Stimulated activated CD8-positive, alpha-beta memory T cell treated with anti-CD3 and anti-CD28 coated beads, Interleukin-12 subunit alpha, Interleukin-12 subunit beta, amount 100 ng/mL, for 4 hours (primary cell): ENCODE measurements at places on chromosomes 4 and X.

DNA sequence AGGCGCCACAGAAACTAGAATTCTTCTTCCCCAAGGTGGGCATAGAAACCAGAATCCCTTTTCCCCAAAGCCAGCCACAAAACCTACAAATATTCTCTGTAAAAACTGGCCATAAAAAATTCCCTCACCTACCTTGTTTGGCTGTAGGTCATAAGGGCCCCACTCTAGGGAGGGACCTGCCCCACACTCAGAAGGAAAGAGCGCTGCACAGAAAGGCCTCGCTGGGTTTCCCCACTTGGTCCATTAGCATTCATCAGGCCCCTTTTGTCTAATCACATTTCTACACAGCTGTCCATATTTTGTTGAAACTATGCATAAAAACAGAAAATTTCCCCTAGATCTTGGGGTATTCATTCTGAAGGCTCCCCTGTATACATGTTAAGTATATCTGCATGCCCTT is 54.1 kb downstream of the PHKA2 start:
- DNase-seq: no peak

DNA sequence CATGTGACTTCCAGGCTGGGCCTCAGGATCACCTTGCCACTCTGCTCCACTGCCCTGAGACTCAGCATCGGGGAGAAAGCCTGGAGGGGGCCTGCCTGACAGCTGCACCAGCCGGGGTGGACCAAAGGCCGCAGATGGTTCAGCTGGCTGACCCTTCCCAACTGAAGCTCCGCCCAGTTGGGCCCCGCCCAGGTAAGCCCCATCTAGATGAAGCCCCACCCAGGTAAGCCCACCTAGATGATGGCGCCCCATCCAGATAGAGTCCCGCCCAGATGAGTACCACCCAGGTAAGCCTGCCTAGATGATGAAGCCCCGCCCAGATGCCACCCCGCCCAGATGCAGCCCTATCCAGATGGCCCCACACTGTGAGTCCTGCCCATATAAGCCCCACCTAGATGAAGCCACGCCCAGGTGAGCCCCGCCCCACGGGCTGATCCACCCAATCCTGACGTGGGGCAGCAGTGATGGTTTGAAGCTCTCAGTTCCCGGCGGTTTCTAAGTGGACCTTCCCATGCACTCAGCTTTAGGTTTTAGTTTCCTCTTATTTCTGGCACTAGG is 10.0 kb downstream of the ZFYVE28 start:
- no peak for DNase-seq

- no peak for DNase-seq
Observed at GRCh38 chr4:56937262-56937661, 29.6 kb downstream of the REST start.

DNA sequence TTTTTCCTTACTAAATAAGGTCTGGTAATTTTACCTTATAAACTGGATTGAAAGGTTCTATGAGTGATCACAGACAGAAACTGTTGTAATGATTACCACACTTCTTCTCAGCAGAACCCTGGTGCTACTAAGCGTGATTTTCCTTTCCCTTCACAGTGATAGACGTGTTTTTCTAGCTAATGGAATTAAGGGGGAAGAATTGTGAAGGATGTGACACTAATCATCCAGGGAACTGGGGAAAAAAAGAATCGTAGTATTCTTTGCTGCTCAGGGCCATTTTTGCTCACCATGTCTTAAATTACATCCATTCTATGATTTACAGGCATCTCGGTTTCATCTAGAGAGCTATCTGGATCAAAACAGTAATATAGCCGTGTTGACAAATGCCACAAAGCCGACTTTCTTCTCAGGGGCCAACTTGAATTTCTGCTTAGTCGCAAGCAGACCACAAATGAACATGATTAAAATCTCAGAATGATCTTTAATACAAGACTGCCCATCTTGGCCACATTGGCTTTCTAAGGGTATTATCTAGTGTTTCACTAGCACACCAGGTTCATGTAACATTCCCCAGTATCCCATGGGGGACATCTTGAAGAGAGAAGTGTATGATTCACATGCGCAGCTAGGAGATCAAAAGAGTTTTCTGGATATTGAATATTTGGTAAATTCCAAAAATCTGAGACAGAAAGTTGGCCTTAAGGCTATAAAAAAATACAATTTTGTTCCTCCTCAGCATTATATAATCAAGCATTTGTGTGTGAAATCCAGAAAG is 154.0 kb downstream of the UGT8 start:
- DNase-seq: no peak

GRCh38 chr4:115233600-115233999 is 120.2 kb upstream of the NDST4 start:
- no peak for DNase-seq

DNA sequence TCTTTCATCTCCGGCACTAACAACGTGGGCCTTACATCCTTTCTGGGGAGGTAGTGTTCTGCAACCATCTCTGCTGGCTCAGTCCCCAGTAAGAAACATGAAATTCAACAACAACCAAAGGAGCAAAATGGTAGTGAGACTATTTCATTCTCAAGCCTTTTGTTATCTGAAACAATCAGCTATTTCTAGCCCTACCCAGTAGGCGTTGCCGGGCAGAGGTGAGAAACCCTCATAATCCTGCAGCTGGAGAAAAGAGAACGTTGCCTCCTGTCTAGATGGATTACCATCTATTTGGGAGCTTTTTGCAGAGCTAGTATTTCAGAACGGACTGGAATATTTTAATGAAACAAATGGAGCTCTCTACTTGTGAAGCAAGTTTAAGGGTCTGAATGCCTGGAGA is 66.4 kb upstream of the GPR174 start:
- DNase-seq: no peak

DNA sequence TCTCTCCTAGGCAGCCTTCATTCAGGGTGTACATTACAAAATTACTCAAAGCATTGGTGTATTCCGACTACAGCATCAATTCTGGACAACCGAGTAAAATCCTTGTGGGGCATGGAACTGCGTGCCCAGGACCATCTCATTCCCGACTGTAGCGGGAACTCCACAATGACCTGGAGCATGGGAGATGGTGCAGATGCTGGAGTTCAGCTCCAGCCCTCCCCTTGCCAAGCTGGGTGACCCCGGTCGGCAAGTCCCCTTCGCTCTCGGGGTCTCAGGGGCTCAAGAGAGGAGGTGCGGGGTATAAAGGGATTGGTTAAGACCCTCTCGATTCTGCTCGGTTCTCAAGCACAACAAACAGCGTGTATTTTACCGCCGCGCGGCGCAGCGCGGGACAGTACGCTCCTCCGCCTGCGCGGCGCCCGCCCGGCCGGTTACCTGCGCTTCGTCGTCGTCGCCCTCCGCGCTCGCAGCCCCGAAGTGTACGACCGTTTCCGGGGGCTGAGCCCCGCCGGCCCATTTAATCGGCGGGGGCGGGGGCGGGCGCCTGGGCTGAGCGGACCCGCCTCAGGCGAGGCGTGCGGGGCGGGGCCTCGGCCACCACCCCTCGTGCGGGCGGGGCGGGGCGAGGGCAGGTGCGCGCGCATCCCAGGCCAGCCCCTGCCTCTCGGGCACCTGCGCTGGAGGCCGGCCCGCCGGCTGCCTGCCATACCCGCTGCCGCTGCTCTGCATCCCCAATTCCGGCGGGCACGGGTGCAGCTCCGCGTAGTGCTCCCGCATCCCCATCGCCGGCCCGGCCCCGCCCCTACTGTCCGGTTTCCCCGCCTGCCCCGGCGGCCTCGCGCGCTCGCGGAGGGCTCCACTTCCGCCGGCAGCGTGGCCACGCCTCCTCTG is at the start of gene G6PD:
Gene G6PD, minus strand, starts transcription at position 493 of the 891 bp plus-strand sequence. CDS start 691 bp downstream, outside the sequence.
- DNase-seq: peak; percentile 72

- no peak for DNase-seq
Observed at GRCh38 chrX:10171249-10171648, 14.5 kb downstream of the CLCN4 start.

DNA sequence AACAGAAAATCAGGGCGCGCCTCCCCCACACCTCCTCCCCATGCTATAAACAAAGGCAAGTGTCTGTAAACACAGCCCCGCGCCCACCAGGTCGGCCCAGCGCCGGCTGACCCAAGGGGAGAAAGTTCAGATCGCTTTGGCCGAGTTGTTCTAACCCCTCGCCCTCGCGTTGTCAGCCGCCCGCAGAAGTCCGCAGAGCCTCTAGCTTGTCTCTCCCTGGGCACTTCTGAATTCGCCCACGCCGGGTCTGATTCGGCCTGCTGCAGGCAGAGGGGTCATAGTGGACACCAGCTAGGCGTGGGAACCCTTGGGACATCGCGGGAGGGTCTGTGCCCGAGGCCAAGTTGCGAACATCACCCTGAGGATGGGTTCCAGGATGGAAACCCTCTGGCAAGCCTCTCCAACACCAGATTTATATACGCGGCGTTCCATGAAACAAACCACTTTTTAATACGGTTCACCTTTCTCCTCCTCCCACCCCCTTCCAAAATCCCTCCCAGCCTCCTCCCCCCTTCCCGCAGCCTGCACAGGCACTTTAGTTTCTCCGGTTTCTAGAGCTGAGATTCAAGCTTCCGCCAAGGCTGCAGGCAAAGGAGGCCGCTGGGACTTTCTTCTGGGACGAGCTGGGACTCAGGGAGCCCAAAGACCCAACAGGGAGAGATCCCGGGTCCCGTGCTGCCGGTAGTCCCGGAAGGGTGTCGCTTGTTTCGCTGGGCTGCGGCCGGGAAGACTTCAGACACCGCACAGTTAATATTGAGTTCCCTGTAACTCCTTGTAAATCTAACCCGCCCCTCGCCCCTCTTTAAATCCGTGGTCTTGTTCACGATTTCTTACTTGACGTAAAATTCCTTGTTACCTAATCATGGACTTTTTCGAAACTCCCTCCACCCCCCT is 4.7 kb downstream of the HAND2 start:
- no peak for DNase-seq

DNA sequence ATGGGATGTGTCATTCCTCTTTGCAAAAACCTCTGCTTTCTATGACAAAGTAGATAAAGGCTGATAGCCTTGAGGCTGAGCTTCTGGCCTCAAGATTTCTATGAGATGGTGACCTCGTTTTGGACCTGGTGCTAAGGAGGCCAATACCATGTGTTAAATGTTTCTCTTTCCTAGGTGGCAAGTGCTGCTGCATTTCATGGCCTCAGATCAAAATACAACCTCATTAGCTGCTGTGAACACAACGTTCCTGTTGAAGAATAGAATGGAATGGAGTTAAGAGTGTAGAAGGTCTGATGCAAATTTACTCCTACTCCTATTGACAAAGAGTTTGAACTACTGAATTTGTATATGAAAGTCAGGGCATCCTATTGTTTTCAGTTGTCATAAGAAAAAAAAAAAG is 112.0 kb downstream of the C4orf51 start:
- DNase-seq: no peak

GRCh38 chr4:140099983-140100382 is 54.0 kb downstream of the MAML3 start:
- DNase-seq: no peak

GRCh38 chr4:180766045-180766444 is 1477.2 kb upstream of the TENM3 start:
- no peak for DNase-seq

DNA sequence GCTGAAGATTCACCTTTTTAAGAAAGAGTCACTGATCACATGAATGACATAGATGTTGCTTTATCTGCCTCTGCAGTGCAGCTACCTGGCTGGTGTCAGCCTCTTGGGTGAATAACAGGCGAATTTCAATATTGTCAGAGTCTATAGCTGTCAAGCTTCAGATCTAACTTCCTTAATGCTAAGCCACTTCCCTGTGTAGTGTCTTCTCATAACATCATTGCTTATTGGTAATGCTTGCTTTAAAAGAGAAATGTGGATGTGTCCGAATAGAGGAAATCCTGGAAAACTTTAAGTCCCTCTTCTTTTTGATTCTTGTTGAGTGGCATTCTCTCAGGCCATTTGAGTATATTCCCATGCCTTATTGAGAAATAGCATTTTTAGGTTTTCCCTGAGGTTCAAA is 7.3 kb upstream of the IGFBP7 start:
- no peak for DNase-seq

DNA sequence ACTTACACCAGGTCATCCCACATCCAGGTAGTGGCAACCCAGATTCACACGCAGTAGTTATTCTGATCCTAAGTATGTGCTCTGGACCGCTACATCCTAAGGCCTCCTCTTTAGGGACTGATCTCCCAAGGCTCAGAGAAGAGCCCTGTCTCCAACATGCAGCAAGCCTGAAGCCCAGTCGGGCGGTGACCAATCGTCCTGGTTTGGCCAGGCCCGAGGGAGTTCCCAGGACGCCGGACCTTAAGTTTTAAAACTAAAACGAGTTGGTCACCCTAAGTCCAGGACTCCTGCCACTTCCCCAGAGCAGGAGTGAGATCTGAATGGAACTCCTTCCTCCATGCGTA is 385 bp downstream of the LYAR start:
- DNase-seq: no peak

DNA sequence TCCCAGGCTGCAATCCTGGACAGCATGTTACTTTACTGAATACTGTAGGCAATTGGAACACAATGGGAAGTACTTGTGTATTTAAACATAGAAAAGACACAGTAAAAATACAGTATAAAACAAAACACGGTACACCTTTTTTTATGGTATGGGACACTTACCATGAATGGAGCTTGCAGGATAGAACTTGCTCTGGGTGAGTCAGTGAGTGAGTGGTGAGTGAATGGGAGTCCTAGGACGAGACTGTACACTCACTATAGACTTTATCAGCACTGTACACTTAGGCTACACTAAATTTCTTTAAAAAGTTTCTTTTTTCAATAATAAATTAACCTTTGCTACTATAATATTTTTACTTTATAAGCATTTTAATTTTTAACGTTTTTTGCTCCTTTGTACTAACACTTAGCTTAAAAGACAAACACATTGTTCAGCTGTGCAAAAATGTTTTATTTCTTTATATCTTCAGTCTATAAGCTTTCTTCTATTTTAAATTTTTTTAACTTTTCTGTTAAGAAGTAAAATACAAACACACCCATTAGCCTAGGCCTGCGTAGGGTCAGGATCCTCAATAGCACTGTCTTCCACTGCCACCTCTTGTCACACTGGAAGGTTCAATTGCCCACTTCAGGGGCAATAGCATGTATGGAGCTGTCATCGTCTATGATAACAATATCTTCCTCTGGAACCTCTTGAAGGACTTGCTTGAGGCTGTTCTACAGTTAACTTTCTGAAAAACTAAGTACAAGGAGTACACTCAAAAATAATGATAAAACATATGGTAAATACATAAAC is 293.5 kb upstream of the FSTL5 start:
- no peak for DNase-seq

GRCh38 chr4:17721496-17722355 is 59.7 kb downstream of the FAM184B start:
- DNase-seq: no peak

DNA sequence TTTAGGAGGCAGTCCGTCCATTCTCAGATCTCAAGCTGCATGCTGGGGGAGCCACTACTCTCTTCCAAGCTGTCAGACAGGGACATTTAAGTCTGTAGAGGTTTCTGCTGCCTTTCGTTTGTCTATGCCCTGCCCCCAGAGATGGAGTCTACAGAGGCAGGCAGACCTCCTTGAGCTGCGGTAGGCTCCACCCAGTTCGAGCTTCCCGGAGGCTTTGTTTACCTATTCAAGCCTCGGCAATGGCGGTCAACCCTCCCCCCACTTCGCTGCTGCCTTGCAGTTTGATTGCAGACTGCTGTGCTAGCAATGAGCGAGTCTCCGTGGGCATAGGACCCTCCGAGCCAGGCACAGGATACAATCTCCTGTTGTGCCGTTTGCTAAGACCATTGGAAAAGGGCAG is 10.7 kb upstream of the ADH5 start:
- DNase-seq: no peak

GRCh38 chr4:163611784-163612445 is 117.4 kb downstream of the TMA16 start:
- no peak for DNase-seq

GRCh38 chrX:136211766-136212556 is 39.2 kb downstream of the MAP7D3 start:
- no peak for DNase-seq

- no peak for DNase-seq
Observed at GRCh38 chrX:150907474-150907873, 9.0 kb upstream of the CD99L2 start.

- no peak for DNase-seq
Observed at GRCh38 chrX:29044423-29045184, 457.4 kb downstream of the IL1RAPL1 start.
